ENCODE measurements at places on chromosomes 13 and 19. TPM values are rescaled to one million over a fixed set of nuclear protein-coding genes. Genes with fewer than 3 reads are reported as not detected.

The LRRC8E gene
- polyA plus RNA-seq: not detected

The ZNF99 gene
- not detected for polyA plus RNA-seq

DNA sequence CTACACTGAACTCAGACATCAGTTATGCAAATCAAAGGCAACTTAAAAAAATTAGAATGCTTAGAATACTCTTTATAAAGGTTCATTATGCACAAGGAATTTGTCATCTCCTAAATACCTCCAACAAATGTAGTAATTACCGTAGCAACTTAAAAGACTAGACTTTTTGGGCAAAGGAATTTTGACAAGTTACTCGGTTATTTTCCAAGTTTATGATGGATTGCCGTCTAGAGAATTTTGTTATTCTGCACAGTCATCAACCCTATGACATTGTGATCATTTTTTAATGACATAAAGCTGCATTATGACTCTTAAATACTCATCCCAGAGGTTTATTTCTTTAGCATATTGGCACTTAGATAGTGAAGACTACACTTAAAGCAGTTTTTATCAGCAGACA lies 71.9 kb downstream of the TRPC4 start:
- H3K4me3 ChIP-seq: no peak overlapping the region
- H3K36me3 ChIP-seq: no peaks in the 10 kb centered on the region
- H3K27ac ChIP-seq: no peak overlapping the region
- no peak for DNase-seq

DNA sequence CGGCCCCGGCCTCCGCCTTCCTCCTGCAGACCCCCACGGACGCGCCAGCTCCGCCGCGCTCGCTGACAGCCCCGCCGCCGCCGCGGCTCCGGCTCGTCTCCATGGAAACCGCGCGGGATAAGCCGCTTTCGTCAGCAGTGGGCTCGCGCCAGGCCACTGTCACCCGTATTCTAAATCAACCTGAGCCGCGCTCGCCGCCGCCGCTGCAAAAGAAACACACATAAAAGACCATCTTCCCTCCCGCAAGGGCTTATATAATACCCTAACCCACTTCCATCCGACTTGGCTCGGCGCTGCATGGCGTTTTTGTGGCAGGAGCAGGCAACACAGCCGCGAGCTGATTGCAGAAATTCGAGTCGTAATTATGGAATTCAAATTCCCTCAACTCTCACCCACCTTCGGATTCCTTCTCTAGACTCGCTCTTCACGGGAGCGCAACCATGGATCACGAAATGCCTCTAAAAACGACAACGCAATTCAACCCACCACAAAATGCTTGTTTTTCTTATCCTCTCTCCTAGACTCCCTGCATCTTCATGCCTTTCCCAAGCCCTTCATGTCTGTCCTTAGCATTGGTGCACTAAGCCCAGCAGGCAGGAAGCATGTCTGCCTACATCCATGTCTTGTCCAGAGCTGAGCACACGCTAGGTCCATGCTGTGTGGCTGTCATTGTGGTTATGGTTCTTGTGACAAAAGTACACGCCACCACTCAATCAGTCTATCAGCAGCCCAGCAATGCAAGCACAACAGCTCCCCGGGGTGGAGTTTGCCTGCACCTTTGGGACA lies at the start of gene AMER2:
AMER2 (minus strand) TSS at position 772 of the 786 bp plus-strand sequence; CDS start at position 103, 669 bp downstream.
- no peak within 1 kb of the TSS for H3K4me3 ChIP-seq
- no peak for DNase-seq
- peaks cover 4% of the 10 kb centered on the region for H3K27me3 ChIP-seq
- no peak within 1 kb of the TSS for H3K27ac ChIP-seq
- no peaks in the 10 kb centered on the region for H3K36me3 ChIP-seq

The NLRP7 gene
- not detected for polyA plus RNA-seq

The SLC25A41 gene
- not detected for polyA plus RNA-seq
